NCI-H1930 (cell line): ENCODE measurements at places on chromosomes 2 and 18.
A peak's percentile ranks its signal among the peaks of the same experiment; 100 is the strongest.

DNA sequence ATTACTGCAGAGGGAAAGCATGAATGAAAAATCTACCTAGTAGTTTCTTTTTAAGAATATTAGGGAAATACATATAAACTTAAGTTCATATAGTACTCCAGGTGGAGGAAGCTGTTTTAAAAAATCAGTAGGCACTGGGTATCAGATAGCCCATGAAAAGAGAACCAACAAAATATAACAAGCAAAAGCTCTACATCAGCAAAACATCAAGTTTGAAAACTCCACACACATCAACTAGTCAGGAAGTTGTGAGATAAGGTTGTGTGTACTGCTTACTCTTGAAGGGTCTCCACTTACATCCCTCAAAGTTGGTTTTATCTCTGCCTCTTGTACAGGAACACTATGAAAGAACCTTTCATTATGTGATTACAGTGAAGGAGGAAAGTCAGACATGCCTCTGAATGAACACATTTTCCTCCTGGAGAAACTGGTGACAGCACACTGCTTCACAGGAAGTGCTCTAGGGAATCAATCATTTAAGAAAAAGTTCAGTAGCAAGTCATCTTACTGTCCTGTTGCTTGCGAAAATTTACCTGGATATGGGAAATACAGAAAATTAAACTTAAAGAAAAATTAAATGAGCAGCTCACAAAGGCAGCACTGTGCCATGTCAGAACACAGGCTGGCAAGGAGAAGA is 57.7 kb downstream of the THADA start:
- DNase-seq = no peak

DNA sequence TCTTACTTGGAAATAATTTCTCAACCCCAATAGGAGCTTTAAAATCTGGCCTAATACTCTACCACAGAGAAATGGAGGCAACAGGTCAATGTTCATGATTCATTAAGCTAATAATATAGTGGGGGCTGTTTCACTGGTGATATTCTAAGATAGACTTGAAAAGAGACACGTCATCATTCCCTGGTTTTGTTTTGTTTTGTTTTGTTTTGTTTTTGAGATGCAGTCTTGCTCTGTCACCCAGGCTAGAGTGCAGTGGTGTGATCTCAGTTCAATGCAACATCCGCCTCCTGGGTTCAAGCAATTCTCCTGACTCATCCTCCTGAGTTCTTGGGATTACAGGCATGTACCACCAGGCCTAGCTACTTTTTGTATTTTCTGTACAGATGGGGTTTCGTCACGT is 37.5 kb upstream of the SOS1 start:
- DNase-seq = no peak

DNA sequence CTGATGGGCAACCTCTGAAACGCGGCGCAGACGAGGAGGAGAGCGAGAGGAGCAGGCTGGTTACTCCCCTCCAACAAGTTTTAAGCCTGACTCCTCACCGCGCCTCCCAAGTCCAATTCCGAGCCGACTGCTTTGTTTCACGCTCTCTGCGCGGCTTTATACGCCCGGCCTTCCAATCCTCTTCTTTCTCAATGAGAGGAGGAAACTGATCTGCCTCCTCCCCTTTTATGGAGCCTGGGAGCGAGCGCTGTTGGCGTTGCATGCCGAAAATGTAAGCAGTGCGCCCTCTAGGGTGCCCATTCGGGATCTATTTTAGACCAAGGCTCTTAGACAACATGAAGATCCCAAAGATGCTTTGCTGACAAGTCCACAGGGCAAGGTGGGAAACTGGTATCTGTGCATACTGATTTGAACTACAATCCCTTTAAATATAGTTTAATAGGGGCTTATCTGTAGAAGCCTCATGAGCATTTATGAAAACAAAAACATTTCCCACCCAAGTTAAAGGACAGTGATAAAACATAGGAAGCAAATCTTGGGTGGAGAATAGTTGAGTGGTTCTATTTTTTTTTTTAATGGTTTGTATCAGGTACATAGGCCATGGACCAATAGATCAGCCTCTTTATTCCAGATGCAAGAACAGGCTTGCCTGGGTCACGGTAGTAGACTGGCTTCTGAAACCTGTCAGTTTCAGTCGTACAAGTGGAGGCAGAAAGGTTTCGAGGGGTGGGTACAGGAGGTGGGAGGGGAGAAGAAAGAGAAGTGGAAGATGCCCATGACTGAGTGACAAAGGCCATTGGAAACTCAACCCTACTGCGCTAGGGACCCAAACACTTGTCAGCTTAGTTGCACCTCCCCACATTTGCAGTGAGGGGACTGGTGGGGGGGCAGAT is at the start of gene RND3:
TSS of gene RND3 (minus strand) at position 131 of the 893 bp plus-strand sequence. CDS start 250 bp downstream, outside the sequence.
- DNase-seq = peak; percentile 90

DNA sequence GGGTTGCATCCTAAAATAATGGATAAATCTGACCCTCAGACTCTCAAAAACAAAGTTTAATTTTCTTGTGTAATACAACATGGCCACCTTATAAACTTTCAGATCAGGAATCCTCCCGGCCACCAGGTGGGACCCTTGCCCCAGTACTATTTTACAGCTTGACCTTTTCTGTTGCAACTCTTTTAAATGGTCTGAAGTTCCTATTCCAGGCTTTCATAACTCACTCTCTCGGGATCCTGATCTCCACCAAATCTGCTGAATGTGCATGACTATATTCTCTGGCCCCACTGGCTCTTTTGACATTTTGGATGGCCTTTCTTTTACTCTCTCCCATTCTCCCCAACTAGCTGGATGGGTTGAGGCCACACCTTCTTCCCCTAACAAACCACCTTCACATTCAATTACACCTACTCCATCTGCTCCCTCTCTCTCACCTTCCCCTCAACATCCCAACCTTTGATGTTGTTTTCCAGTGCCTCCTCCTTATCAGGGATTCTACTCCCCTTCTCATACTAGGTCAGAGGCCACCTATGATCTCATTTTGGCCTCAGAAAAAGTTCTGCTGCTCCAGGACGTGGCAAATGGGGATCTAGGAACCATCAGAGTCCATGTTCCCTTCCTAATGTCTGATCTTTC is 70.8 kb downstream of the SESTD1 start:
- no peak for DNase-seq

GRCh38 chr18:21105936-21106335 is 5.7 kb downstream of the ROCK1 start:
- no peak for DNase-seq

GRCh38 chr2:43218155-43218701 is 8.2 kb downstream of the ZFP36L2 start:
- DNase-seq = no peak

DNA sequence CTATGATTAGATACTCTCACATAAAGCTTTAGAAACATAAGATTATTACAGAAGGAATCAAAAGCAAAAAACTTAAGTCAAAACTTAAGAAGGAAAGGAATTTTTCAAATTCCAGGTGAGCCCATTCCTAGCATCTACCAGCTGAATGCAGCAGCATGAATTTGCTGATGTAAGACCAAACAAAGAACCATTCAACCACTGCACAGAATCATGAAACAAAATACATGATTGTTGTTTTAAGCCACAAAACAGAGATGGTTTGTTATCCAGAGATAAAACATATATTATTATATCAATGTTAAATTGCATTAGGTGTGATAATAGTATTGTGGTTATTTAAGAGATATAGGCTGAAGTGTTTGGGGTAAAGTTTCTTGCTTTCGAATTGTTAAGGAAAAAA is 29.0 kb downstream of the PIGN start:
- DNase-seq = no peak

- DNase-seq = no peak
Measured at GRCh38 chr2:124032799-124033198, 7.7 kb downstream of the CNTNAP5 start.

DNA sequence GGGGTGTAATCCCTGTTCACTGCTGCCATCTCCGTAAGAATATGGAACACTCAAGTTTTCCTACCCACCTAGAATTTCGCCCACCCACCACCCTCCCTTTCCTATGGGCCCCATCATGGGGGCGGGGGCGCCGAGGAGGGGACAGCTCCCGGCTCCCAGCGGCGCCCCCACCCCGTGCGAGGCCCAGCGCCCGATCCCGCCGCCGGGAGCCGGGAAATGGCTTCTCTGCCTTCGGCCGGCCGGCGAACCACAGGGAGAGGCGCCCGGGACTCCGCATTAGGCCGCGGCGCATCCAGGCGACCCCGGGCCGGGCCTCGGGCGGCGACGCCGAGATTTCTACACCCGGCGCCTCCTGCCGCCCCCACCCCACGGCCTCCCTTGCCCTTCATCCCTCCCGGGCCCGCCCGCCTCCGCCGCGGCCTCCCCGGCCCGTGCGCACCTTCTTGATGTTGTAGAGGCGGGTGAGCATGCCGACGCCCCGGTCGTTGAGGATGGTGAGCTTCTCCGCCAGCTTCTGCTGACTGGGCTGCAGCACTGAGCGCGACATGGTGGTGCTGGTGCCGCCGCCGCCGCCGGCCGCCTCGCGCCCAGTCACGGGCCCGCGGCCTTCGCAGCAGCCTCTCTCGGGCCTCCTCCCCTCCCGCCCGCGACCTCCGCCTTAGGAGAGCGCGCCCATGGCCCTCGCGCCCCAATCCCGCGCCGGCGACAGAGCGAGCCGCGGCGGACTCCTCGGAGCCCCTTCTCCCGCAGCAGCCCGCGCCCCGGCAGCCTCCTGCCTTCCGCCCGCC is 510 bp downstream of the NCKAP1 start:
- no peak for DNase-seq

GRCh38 chr2:57204364-57204763 is 842.2 kb upstream of the VRK2 start:
- no peak for DNase-seq

DNA sequence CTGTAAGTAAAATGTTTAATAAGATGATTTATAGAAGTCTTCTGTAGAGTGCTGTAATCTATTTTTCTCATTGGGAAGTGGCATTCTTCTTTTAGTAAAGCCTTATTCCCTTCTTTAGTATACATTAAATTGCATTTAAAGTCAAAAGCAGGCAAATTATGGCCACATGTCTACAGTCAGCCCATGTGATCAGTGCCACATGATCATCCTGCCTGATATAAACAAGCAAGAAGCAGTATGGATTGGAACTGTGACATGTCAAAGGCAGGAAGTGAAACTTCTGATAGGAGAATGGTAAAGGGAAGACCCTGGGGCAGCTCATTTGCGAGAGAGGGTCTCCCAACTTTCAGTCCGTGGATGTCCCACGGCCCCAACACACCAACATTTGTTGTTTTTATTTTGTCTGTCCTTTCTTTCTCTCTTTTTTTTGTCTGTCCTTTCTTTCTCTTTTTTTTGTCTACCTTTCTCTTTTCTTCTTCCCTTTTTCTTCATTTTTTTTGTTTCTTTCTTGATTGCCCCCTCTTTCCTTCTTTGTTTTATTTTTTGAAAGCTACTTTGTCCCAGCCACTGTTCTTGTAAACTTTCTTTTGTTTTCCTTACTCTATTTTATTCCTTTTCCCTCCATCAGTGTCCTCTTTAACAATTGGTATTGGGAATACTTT is 154.9 kb downstream of the DTNA start:
- no peak for DNase-seq

DNA sequence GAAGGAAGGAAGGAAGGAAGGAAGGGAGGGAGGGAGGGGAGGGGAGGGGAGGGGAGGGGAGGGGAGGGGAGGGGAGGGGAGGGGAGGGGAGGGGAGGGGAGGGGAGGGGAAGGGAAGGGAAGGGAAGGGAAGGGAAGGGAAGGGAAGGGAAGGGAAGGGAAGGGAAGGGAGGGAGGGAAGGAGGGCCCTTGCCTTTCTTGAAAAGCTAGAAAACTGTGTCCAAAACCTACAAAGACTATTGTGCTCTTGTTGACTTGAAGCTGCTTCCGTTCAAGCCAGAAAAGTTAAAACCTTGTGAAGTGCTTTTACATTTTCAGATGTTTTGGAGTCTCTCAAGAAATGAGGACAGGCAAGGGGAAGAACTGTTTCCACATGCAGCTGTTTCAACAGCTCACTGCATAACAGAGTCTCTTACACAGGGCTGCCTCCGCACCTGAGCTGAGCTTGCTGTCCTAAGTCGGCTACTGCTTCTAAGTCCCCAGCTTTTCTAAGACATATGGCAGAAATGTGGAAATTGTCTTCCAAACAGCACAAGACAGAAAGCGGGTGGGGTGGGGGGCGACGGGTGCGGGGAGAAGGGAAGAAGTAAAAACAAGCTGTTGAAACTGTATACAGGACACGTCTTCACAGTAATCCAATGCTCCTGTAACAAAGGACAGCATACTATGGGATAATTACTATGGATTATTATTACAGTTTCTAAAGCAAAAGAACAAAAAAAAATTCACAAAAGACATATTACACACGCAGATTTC is 46.1 kb downstream of the BCL11A start:
- DNase-seq = no peak

DNA sequence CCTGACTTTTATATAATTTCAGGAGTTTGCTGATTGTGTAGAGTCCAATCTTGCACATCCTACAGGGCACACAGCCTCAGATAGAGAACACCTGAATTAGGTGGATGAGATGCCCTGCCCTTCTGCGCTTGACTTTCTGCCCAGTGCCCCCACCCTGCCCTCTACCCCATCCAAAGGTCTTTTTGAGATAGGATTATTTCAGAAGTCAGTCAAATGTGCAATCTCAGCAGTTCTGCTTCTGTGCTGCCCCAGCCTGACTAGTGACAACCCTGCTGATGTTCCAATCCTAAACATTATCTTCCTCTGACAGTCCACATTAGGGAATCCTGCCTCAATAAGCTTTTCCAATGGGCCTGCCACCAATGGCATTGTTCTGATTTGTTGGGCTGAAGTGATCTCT is 411.5 kb downstream of the TGIF1 start:
- DNase-seq = no peak

DNA sequence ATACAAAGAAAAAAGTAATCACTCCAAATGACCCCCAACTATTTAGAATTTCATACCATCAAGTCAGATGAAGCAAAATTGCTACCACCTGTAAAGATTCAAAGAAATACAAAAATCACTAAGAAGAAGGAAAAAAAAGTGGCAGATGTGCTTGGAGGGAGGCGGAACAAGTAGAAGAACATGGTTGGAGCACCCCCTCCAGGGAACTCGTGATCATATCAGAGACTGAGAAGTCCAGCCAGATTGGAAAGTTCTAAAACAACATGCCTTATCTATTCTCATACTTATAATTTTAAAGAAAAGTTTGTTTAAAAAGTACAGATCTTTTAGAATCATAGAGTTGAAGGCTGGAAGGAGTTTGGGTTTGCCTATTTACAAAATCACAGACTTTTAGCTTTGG is 113.4 kb upstream of the CYP26B1 start:
- DNase-seq = no peak
